Retinal pigment epithelial cell (primary cell): ENCODE measurements at places on chromosomes 11 and 22.
A peak's percentile ranks its signal among the peaks of the same experiment; 100 is the strongest.

DNA sequence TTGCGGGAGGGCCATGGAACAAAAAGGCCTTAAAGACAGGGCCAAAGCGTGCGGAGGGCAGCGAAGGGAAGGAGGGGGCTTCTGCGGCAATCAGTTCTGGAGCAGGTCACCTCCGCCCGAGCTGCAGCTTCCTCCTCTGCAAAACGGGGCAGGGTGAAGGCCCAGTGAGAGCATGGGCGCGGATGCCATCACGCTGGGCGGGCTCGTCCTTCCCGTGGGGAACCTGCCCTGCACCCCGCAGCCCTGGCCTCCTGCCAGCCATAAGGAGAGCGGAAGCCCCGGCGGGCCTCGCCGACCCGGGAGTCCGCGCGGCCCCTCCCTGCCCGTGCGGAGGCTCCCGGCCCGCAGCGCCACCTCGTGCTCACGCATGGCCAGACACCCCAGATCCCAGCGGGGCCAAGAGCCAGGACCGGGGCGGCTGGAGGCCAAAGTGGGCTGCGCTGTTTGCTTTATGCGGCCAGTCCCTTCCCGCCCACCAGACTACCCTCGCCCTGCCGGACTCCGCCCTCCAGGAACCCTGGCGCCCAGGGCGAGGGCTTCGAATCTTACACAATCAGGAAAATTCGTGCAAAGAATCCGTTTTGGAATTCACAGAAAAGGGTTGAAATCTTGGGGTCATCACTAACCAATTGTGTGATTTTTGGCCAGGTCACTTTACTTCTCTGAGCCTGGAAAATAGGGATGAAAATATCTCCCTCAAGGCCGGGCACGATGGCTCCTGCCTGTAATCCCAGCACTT lies 16.1 kb downstream of the TSKU start:
- DNase-seq, result no peak

- no peak for DNase-seq
These were observed 1335.3 kb downstream of the TBC1D22A start for GRCh38 chr22:48097723-48098122.

- DNase-seq, result no peak
These were observed 4.8 kb downstream of the RTL6 start for GRCh38 chr22:44493206-44493605.

DNA sequence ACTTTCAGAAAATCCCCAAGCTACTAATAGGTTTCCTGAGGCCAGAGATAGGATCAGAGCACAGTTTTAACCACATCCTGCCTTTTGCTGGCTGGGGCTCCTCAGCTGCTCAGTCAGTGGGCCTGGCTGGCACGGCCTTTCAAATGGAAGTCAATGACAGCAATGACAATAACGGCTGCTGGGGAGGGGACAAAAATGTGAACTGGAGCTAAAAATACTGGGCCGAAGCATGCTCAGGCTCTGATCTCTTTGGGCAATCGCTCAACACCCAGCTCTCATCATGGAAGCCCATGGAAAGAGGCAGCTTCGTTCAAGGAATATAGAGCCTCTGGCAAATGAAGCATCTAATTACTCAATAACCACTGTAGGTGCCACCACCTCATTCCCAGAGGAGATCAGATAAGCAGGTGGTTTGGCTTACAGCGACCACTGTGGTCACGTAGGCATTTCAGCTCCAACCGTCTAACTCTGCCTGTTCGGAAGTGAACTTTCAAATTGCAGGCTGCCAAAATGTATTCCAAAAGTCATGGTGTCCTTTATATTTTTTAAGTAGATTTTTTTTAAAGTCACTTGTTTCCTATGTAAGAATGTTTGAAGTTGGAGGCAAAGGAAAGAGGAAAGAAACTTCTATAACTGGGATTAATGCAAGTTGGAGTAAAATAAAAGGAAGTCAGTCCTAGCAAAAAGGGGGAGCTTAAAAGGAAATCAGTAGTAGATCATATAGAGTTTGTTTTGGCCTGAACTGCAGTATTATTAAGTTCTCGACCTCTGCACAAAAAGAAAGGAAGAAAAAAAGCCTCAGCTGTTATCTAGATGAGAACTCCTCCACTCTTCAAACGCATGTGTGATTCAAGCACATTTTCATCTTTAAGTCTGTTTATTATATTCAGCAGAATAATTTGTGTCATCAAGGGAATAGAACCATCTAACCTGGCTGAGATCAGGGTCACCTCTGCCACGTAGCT lies 14.1 kb downstream of the WT1 start:
- no peak for DNase-seq

DNA sequence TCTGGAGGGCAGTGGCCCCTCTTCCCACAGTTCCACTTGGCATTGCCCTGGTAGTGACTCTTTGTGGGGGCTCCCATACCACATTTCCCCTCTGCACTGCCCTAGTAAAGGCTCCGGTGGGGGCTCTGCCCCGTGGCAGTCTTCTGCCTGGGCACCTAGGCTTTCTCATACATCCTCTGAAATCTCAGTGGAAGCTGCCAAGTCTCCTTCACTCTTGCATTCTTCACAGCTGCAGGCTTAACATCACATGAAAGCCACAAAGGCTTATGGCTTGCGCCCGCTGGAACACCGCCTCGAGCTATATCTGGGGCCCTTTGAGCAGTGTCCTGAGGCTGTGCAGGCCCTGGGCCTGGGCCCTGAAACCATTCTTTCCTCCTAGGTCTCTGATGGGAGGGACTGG lies 25.3 kb downstream of the PLEKHB1 start:
- peak; percentile 60 for DNase-seq

DNA sequence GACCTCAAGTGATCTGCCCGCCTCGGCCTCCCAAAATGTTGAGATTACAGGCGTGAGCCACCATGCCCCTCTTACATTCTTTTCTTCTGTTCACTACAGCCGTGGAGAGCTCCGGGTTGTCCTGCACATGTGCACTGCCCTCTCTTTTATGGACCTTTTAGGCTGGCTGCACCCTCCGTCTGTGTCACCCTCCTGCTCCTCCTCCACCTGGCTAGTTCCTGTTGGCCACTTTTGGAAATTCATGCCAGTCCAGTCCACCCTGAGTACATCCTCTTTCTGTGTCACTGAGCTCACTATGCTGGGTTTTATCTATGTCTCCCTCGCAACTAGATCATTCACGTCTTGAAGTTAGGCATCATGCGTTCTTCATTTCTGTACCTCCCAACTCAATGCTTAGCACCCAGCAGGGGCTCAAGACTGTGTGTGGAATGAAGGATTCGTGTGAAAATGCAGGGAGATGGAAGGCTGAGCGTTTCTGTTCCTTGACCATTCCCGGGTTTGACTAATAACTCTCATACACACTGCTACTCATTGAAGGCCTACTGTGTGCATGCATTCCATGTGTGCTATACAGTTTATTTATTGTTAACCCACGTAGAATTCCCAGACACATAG lies 60.6 kb downstream of the PTPRJ start:
- DNase-seq, result no peak

GRCh38 chr22:30226192-30226832 lies 20.2 kb downstream of the LIF start:
- DNase-seq, result no peak

- no peak for DNase-seq
These were observed 929 bp downstream of the PRDM10 start for GRCh38 chr11:130001461-130002351.

- no peak for DNase-seq
These were observed 21.5 kb upstream of the POU2AF1 start for GRCh38 chr11:111400595-111400994.

DNA sequence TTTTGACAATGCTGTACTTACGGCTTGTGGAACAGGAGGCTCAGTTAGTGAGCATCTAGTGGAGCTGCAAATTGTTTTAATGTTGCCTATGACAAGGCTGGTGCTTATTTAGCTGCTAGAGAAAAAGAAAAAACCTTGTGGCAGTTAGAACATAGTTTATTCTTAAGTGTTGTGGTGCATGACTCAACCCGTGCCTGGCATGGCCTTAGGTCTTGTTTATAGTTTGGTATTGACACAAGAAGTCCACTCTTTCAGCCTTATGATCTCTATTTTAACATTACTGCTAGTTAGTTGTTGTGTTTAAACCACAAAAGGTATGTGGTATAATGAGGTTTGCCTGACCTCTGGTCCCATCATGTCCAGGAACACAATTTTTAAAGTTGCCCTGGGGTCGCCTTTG lies 744.6 kb downstream of the FAM181B start:
- DNase-seq, result no peak
